Gastroesophageal sphincter (tissue), 4 donors: ENCODE measurements at places on chromosomes 3 and 15.
A peak's percentile ranks its signal among the peaks of the same experiment; 100 is the strongest.

GRCh38 chr3:71436337-71436736 is 147.2 kb downstream of the FOXP1 start:
- ATAC-seq, result no peak

GRCh38 chr3:182438398-182438797 is 354.9 kb upstream of the ATP11B start:
- ATAC-seq, result no peak

GRCh38 chr3:55161231-55161630 is 233.4 kb upstream of the LRTM1 start:
- ATAC-seq, result no peak

- ATAC-seq, result no peak
These were observed 40.5 kb upstream of the PDZRN3 start for GRCh38 chr3:73665286-73665685.

GRCh38 chr15:46131876-46132275 is 497.0 kb downstream of the SQOR start:
- no peak for ATAC-seq

- ATAC-seq, result no peak
These were observed 45.5 kb downstream of the GREM1 start for GRCh38 chr15:32763295-32763694.

DNA sequence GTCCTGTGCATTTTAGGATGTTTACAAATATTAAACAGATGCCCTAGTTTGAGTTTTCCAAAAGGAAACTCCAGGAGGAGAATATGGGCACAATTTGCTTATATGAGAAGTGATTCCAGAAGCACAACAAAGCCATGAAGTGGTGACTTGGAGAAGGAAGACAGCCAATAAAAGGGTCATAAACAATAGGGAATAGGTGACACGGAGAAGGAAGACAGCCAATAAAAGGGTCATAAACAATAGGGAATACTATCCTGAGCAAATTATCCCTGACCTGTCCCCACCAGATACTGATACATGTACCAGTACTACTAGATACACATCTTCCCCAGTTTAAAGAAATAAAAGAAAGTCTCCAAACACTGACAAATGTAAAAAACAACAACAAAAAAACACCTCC is 663.6 kb downstream of the GBE1 start:
- ATAC-seq, result no peak

GRCh38 chr15:79004336-79004735 is 59.5 kb upstream of the CTSH start:
- ATAC-seq, result peak; percentile 58

- no peak for ATAC-seq
These were observed 245.1 kb upstream of the TLE3 start for GRCh38 chr15:70342554-70343548.

DNA sequence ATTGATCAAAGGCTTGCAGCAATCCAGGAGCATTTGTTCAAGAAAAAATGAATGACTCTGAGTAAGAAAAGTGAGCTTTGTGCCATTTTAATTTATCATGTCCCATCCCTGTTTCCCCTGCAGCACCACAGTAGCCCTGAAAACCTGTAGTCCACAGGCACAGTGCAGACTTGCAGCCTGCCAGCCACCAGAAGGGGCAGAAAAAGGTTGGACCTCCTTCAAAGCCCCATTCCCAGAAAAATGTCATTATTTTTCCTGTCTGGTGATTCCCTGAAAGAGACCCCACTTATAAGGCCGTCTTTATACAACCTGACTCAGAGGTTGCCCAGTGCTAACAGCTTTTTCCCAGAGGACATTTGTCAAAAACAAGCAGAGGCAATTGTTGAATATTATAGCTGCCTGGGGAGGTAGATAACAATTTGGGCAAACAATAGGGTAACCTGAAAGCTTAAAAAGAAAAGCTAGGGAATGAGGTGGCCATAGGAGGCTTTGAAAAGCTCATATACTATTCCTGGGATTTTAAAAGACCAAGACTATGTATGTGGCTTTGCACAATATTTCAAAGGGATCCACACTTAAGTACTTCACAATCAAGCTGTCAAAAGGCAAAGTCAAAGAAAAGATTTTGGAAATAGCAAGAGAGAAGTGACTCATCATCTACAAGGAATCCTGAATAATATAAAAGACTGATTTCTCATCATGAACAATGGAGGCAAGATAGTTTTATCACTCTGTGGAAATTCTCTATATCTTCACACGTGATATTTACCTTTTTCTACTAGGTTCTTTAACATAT is 136.8 kb upstream of the PLXNA1 start:
- no peak for ATAC-seq

DNA sequence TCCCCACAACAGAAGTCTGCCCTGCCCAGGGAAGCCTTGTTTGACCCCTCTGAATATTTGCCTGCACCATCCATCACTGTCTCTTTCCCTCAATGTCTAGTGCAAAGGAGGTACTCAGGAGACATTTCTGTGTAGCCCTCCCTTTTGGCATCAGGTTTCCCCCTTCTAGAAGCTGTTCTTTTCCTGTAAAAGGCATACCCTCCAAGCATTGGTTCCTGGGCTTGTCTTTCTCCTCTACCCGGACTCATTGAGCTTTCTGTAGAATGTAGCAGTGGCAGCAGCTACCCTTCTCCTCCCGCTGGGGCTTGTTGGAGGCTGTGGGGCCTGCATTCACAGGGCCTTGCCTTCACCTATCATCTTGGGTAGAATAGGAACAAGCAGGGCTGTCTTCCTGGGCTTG is 63.5 kb downstream of the CTDSPL start:
- ATAC-seq, result no peak
